GM04503 (cell line): ENCODE measurements at places on chromosomes 5 and 9.

DNA sequence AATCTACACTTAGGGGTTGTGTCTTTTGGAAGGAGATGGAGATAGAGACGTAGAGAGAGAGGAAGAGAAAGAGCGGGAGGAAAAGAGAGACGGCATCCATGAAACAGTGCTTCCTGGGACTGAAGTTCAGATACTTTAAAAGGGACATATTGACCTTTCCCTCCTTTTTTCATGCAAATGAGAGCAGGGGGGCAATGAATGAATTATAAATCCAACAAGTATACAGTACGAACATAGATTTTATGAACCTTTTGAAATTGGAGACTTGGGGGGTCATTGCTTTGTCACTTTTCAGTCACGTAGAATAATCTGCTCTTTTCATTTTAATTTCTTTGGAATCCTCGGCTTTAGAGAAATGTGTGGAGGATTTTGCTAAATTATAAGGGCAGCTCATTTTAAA lies 364.2 kb downstream of the MAT2B start:
- DNase-seq = no peak

- DNase-seq = no peak
These were observed 8.5 kb downstream of the NOP16 start for GRCh38 chr5:176379881-176380280.

DNA sequence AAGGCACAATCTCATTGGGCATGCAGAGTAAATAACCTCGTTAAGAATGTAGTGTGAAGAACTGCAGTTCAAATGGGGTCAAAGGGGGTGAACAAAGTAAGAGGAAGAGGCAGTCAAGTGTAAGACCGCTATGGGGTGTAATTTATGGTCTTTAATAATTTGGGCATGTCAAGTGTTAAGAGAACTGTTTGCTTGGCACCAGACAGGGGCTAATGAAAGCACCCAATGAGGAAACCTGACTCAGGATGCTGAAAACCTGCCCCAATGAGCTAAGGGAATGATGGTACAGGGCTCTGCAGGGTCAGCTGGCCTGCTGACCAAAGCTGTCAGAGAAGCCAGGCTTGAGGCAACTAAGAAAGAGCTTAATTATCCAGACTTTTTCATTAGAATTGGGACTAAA lies 368.1 kb downstream of the DTWD2 start:
- DNase-seq = no peak

DNA sequence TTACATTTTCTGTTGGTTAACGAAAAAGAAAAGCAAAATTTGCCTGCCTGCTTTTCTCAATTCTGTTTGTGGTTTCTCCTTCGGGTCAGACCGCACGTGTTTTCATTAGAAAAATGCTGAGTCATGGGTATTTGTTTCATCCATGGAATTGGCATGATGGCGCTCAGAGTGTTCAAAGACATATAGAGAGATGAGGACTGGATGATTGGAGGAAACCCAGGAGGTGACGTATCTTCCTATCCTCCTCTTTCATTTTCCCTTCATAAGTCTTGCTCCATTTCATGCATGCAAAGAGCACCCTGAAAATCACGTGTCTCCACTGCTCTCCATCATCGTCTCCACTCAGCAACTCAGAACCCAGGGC lies 353.8 kb upstream of the WWC1 start:
- no peak for DNase-seq

GRCh38 chr5:44332285-44332971 lies 56.8 kb downstream of the FGF10 start:
- DNase-seq = no peak

DNA sequence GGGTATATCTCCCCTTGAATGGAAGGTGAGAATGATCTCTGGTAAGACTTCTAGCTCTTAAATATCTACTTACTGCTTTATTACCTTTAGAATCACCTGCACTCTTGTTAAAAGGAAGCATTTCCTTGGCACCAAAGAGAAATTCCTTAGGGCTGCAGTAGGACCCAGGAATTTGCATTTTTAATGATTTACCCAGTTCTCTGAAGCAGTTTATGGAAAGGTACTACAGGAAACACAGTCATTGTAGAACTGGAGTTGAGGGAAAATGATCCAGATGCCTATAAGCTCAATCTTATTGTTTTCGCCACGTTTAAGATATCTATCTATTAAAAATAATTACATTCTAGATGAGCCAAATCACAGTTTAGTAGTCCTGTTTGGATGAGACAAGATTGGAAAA lies 9.5 kb upstream of the C9 start:
- no peak for DNase-seq

GRCh38 chr5:138762110-138762509 lies 8.9 kb downstream of the CTNNA1 start:
- no peak for DNase-seq

- DNase-seq = no peak
These were observed 28.4 kb downstream of the ZFP62 start for GRCh38 chr5:180832638-180833068.
